ENCODE measurements at places on chromosomes 5 and 9.

DNA sequence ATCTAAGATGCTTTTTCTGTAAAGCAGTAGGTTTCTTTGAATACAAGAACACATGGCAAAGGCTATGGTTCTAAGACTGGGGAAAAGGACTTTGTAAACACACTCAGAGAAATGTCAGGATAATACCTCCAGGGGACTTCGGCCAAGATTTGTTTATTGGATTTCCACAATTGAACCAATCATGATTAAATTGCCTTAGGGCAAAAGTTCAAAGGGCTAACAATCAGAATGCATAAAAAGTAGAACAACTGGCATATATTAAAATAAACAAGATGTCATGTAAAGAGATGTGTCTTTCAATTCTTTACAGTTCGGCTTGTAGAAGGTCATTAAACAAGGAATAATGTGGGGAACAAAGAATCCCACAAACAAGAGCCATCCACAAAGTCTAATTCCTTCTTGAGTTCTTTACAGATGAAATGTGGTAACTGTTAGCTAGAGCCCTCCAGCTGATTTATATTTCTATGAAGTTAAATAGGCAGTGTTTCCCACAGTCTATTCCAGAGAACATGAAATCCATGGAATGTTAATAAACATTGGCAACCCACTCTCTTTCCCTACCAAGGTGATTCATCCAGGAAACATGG is 565.5 kb downstream of the ZNF608 start:
- no peak for DNase-seq

DNA sequence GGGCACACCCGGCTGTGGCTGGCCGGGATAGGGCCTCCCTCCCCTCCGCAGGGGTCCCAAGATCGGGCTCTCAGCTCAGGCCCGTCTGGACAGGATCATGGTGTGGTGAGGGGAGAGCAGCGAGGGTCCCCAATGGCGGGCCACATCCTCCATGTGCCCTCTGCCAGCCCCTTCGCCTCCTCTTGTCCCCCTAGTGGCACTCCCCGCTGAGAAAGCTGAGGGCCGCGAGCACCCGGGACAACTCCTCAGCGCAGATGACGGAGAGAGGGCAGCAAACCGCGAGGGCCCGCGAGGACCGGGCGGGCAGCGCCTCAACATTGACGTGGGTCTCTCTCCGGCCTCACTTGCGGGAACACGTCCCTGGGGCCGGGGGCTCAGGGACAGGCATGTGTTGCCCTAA is 24.6 kb downstream of the NKD2 start:
- no peak for DNase-seq

- no peak for DNase-seq
These were observed 44.0 kb downstream of the ROR2 start for GRCh38 chr9:91905991-91906469.

- DNase-seq = no peak
These were observed 47.9 kb upstream of the TBC1D9B start for GRCh38 chr5:179955630-179956029.

DNA sequence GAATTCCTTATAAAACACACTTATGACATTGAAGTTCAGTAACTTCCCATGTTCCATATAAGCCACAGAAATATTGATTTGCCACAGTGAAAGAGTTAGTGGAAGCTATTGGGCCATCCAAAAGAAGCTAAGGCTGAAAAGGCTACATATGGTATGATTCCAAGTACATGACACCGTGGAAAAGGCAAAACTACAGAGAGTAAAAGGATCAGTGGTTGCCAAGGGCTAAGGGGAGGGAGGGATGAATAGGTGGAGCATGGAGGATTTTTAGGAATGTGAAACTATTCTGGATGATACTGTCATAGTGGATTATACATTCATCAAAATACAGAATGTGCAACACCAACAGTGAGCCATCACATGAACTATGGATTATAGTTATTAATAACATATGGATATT is 109.7 kb downstream of the F2RL2 start:
- no peak for DNase-seq

DNA sequence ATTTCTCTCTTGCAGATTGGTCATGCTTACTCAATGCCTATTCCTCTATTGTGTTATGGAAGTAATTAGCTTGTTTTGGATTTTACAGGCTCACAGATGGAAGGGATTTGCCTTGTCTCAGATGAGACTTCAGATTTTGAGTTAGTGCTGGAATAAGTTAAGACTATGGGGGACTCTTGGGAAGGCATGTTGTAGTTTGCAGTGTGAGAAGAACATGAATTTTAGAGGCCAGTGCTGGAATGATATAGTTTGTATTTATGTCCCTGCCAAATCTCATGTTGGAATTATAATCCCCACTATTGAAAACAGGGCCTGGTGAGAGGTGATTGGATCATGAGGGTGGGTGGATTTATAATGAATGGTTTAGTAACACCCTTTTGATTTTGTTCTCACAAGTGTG is 6.1 kb upstream of the TUSC1 start:
- DNase-seq = no peak

DNA sequence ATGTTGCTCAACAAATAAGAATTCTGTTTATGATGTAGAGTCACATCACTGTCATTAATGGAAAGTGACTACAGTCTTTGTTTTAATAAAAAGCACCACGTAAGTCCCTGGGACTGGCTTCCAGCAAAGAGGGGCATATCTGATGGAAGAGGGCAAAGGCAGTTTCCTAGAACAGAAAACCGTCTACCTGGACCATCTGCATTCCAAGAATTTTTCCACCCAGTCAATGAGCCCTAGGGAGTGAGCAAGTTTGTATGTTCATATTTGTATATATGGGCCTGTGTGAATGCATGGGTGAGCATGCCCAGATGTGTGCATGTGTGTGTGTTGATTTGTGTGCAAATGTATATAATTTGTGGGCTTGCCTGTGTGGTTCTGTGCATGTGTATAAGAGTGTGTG is 156.8 kb upstream of the SEMA6A start:
- no peak for DNase-seq

- no peak for DNase-seq
These were observed 2.7 kb downstream of the NDST1 start for GRCh38 chr5:150510460-150511263.

DNA sequence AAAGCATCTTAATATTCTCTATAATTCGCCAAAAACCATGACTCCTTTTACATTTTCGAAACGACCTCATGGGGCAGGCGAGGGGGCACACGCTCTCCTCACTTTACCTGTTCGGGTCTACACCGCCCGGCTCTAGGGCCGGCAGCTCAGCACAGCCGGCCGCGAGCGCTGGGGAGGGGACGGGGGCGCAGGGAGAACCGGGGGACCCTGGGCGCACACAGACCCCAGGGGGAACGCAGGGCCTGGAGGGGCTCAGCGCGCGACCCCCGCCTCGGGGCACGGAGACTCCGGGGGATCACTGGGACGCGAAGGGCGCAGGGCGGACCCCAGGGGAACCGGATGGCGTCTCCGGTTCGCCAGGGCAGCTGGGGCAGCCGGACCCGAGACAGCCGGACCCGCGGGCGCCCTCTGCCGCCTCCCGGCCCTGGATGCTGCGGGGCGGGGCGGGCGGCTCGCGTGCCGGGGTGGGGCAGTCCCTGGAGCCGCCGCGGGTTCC is at the start of gene AHRR:
Gene AHRR, plus strand, starts transcription at position 485 of the 496 bp plus-strand sequence. CDS start 22,189 bp downstream, outside the sequence.
- no peak for DNase-seq

- no peak for DNase-seq
These were observed 200.4 kb downstream of the CDH10 start for GRCh38 chr5:24444414-24444813.

DNA sequence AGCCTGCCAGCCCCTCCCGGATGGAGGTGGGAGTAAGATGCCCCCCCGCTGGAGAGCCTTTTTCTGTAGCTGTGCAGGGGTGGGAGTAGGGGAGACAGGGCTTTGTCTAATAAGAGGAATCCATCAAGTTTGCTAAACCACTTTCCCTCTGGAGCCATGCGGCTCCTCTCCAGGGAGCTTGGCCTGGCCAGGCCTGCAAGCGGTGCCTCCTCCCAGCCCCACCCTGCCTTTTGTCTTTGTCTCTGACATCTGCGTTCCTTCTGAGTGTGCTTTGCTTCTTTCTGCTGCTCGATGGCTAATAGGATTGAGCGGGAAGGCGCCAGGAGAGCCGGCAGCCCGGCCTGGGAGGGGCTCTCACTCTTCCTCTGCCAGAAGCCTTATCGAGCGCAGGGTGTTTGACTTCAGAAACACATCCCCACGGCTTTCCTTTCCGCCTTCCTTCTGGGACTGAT is 26.7 kb upstream of the FCN1 start:
- DNase-seq = no peak
